ENCODE measurements at places on chromosomes 4 and X.

- no peak for DNase-seq
These were observed 23.3 kb upstream of the GPR50 start for GRCh38 chrX:151153086-151153485.

- no peak for DNase-seq
These were observed 764.5 kb downstream of the TRAM1L1 start for GRCh38 chr4:116320859-116321258.

- no peak for DNase-seq
These were observed 122.4 kb upstream of the ETNPPL start for GRCh38 chr4:108885211-108885610.

DNA sequence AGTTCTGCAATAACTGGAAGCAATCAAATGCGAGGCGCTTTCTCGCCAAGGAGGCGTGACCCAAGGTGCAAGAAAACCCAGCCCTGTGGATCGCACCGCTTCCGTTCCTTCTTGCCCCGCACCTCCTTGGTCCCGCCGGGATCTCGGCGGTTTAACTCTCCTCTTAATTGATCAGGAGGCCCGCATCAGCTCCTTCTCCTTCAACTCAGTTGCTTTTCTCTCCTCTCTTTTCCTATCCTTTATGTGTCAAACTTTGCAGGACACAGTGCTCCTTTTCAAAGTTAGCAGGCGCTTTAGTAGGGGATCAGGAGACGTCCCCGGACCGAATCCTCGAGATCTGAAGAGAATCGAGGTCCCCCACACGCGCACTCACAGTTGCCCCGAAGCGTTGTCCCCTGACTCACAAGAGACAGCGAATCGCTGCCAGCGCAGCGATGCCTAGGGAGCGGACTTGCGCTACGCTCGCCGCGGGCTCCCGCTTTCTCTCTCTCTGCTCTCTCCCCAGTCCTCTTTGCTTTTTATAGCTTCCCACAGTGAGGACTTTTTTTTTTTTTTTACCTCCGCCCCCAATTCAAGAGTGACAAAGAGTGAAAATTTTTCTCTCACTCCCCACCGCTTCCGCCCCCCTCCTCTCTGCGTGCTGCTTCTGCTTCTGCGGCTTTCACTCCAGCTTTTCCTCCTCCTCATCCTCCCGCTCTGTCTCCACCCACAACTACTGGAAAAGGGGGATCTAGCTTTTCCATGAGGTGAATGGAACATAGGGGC lies at the start of gene DKK2:
Gene DKK2, minus strand, starts transcription at position 495 of the 765 bp plus-strand sequence. CDS start 722 bp downstream, outside the sequence.
- no peak for DNase-seq

GRCh38 chr4:6338951-6339817 lies 69.5 kb downstream of the WFS1 start:
- no peak for DNase-seq

DNA sequence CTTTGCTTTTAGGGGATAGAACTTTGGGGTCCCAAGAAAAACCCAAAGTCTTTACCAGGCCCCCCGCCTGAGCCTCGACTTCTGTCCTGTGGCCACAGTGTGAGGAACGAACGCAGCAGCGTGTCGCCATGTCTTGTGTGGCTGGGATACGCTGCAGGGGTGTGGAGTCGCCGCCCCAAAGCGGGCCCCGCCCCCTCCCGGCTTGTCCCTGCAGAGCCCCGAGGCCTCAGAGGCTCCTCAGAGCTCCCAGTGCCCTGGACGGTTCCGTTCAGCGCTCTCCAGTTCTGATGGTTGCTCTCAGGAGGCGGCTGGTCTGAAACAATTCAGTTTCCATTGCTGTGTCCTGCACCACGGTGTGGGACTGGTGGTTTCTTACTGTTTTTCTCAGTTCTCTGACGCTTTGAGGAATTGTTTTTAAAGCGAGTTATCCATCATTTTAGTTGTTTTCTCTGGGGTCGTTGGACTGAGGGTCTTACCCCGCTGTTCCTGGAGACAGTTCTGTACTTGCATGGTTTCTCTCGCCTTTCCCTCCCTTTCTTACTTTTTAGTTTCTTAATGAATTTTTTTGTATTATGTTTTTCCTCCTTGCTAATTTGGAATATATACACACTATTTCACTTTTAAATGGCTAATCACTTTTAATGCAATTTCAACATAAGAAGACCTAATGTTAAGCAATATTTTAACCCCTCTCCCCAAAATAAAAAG lies 1.6 kb upstream of the IDUA start:
- peak; percentile 52 for DNase-seq

- no peak for DNase-seq
These were observed 6.3 kb downstream of the EFNB1 start for GRCh38 chrX:68835104-68835442.

GRCh38 chr4:76246025-76246424 lies 5.5 kb upstream of the FAM47E start:
- DNase-seq, result no peak

DNA sequence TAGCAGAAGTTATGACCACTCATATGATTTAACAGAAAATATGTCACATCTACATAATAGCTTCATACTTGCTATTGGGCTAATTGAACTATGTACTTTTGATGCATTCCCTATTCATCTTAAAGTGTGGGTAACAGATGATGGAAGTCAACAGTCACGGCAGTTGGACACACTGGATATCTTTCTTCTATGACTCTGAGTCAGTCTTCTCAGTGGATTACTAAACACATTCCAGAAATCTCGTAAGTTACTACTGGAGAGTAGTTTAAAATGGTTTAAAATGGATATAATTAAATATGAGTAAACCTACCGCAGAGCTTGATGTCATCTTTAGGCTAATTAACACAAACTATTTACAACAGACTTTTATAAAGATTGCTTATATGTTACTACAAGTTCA lies 30.1 kb upstream of the CFAP299 start:
- DNase-seq, result no peak

GRCh38 chr4:143254491-143255226 lies 69.9 kb downstream of the USP38 start:
- DNase-seq, result no peak

GRCh38 chr4:153731239-153731638 lies 28.6 kb downstream of the RNF175 start:
- DNase-seq, result no peak

GRCh38 chr4:4696530-4696929 lies 154.7 kb upstream of the STX18 start:
- DNase-seq, result no peak

DNA sequence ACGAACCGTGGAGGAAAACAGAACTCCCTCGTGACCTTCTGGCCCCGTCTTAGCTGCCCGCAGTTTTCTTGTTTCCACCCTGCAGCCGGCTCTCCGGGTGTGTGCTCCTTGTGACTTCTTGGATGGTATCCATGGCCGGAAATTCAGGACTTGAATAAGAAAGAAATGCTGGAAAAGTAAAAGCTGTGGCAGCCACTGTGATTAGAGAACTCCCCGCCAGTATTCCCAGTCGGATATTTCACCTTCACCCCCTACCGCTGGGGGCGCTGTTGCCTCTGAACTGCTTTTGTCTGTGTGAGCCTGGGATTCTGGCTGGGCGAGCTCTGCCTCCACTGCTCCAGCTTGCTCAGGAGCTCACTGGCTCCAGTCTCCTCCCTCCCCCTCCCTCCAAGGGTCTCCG lies 41.5 kb upstream of the CYP4V2 start:
- DNase-seq, result no peak

All from stimulated activated CD8-positive, alpha-beta memory T cell treated with anti-CD3 and anti-CD28 coated beads, Interleukin-4, amount 100 ng/mL, for 4 hours (primary cell).